ENCODE measurements at places on chromosomes 7 and 10. TPM values are rescaled to one million over a fixed set of nuclear protein-coding genes. Genes with fewer than 3 reads are reported as not detected.

DNA sequence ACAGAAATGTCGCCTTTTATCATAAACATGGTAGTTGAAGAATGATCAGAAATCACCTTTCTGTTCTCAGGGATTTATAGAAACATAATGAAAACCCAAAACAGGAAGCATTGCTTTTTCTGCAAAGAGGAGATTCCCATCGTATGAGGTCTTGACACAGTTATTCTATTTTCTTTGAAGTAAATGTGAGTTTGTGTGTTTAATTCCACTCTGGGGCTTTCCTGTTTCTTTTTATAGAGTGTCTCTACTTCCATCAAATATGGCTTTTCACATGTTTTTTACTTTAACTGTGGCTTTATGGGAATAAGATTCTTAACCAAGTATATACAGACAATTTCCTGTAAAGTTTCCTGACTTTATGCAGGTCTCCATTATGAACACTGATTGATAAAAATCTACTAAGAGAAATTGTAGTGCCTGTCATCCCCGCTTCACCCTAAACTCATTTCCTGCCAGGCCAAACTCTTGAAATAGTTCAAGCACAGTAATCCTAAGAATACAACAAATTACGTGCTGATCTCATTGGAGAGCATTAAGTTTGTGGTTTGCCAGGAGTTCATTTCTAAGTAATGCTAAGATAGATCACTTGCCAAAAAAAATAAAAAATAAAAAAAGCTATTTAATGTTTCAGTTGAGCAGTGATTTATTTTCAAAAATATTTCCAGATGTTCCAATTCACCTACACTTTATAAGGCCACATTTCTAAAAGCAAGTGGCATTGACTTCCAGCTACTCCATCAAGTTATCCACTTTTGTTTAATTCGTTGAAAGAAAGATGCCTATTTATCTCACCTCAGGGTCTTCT, 52.2 kb upstream of the SEC61G start:
- H3K27ac ChIP-seq = no peak overlapping the region
- H3K4me3 ChIP-seq = 0 out of 2 replicates have a peak overlapping the region, but pooled peaks have one; percentile 18
- peaks cover 22% of the 10 kb centered on the region for H3K4me1 ChIP-seq
- peaks cover 17% of the 10 kb centered on the region for H3K27me3 ChIP-seq

Gene SPAM1
- not detected for polyA plus RNA-seq

DNA sequence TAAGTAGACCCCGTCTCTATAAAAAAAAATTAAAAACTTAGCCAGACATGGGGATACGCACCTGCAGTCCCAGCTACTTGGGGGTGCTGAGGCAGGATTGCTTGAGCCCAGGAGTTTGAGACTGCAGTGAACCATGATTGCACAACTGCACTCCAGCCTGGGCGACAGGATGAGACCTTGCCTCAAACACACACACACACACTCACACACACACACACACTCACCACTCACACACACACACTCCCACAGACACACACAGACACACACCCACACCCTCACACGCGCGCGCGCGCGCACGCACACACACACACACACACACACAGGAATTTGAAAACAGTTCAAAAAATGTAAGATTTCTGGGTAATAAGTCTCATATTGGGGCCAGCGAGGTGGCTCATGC, 8.7 kb upstream of the GRIFIN start:
- no peaks in the 10 kb centered on the region for H3K27me3 ChIP-seq
- no peak overlapping the region for H3K4me3 ChIP-seq
- H3K36me3 ChIP-seq = no peaks in the 10 kb centered on the region
- H3K4me1 ChIP-seq = peaks cover 15% of the 10 kb centered on the region
- DNase-seq = no peak

DNA sequence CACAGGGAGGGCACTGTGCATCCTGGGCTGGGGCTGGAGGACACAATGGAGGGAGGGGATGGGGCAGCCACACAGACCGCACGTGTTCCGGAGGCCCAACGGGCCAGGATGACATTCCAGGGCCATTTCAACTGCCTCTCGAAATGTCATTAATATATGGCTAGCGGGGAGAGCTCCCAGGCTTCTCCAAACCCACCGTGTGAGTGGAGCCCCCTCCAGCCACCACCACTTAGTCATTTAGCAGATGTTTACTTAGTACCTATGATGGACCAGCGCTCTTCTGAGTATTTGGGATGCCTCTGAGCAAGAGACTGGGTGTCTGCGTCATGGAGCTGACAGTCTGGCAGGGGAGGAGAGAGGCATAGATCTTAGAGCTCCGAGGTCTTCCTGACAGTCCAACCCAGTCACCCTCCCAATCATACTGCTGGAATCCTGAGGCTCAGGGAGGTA, 107.3 kb downstream of the ZMIZ1 start:
- peaks cover 48% of the 10 kb centered on the region for H3K4me1 ChIP-seq
- H3K4me3 ChIP-seq = no peak overlapping the region
- H3K27ac ChIP-seq = peak overlapping the region; percentile 74
- peak; percentile 85 for DNase-seq
- no peaks in the 10 kb centered on the region for H3K36me3 ChIP-seq
- H3K27me3 ChIP-seq = no peaks in the 10 kb centered on the region

DNA sequence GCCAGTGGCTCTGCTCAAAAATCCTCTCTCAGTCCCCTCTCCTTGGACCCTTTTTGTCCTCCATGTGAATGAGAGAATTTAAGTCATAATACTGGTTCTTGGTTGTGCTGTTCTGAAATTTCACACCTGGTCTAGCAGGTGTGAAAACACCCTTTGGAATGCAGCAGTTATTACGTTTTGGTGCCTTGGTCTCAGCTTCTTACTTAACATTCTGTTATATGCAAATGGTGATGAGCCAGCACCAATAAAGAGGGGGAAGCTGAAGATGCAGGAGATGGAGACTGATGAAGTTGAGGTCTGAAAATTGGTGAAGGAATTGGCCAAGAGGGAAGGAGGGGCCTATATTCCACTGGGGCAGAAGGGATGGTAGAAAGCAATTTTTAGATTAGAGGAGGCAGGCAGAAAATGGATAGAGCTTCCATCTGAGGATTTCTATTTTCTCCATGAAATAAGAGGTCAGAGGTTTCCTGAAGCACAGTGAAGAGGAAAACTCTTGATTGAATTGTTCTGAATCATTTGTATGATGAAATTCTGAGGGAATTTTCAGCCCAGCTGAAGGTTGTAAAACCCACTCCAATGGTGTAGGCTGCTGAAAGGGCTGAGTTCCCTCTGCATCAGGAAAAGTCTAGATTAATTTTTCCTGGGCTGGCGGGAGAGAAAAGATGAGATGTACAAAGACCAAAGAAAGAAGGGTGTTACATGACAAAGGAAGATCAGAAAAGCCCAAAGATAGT, 94.0 kb upstream of the FAM180A start:
- H3K27me3 ChIP-seq = no peaks in the 10 kb centered on the region
- H3K27ac ChIP-seq = no peak overlapping the region
- H3K36me3 ChIP-seq = no peaks in the 10 kb centered on the region
- DNase-seq = peak; percentile 51
- peaks cover 10% of the 10 kb centered on the region for H3K4me1 ChIP-seq
- H3K4me3 ChIP-seq = no peak overlapping the region

GRCh38 chr7:42596737-42597136, 315.1 kb downstream of the C7orf25 start:
- no peaks in the 10 kb centered on the region for H3K4me1 ChIP-seq
- H3K36me3 ChIP-seq = no peaks in the 10 kb centered on the region
- DNase-seq = no peak
- no peak overlapping the region for H3K27ac ChIP-seq

Gene PALS2
- polyA plus RNA-seq = 8.1 TPM

Data from GM23248 (cell line).